NCI-H2081 treated with DMSO at 0.1 percent for 48 hours (cell line): ENCODE measurements at places on chromosomes 4 and X.

- DNase-seq = no peak
These were observed 57.8 kb upstream of the ADGRA3 start for GRCh38 chr4:22573641-22574040.

DNA sequence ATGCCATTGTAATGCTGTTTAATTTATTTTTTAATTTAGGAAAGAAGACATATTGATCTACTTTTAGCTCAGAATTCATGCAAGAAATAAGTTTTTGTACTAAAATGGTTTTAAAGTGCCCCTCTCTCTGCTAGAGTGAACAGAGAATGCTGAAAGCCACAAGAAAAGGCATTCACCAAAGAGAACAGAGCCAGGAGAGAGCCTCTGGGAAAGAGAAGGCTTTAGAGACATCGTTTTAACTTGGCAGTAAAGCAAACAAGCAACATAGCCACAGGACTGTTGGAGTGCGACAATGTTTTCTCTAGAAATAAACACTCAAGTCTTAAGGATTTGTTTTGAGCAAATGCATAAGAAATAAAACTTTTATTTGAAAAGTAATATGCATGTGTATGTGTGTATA lies 484.1 kb upstream of the CPEB2 start:
- DNase-seq = no peak

- DNase-seq = no peak
These were observed 2267.9 kb upstream of the AGA start for GRCh38 chr4:179709961-179710624.

- no peak for DNase-seq
These were observed 81.4 kb downstream of the FBXW7 start for GRCh38 chr4:152454398-152455011.

GRCh38 chr4:9762823-9763475 lies 18.5 kb upstream of the DRD5 start:
- DNase-seq = peak; percentile 27

DNA sequence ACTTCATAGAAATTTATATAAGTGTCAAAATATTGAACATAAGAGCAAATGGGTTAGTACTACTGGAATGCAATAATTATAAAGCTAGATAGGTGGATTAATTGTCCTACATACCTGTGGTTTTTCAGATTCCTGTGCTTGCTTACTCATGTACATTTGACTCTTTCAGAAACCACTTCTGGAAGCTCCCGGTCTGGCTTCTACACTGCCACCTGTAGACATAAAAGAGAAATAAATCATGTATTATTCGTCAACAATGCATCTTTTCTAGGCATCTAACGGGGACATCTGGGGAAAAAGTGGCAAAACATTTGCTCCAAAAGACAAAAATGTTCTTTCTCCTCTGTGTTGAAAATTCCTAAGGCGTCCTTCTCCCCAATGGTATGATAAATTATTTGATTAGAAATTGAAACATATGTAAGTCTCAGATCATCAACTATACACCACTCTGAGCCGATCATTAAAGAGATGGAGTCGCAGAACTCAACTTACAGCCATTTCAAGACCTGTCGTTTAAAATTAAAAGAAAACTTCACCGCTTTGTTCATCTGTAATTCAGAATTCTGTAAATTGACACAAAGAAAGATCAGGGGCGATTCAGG lies 648.7 kb upstream of the DIPK2B start:
- peak; percentile 17 for DNase-seq

GRCh38 chr4:147846318-147847155 lies 114.6 kb downstream of the ARHGAP10 start:
- no peak for DNase-seq

DNA sequence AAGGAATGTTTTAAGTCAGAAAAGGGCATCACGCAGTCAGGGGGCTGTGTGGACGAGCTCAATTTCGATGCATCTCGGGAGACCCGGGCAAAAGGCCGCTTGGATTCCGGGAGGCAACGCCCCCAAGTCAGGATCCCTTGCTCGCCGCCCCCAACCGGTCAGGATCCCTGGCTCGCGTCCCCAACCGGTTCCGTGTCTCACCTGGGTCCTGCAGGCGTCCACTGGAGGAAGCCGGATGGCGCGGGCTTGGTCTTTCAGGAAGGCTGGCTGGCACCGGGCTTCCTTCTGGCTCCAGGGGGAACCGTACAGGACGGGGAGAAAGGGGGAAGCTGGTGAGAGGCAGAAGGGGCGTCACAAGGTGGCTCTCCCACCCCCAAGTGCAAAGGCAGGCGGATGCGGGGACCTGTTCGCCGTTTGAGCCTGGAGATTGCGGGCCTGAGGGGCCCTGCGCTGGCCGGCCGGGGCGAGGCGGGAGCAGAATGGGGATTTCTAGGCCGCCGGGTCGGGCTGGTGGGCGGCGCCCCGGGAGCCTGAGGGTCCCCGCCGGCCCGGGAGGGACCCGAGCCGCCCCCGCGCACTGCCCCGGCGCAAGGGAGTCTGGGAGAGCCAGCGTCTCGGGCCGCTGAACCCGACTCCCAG lies 84.7 kb downstream of the HPRT1 start:
- DNase-seq = no peak

DNA sequence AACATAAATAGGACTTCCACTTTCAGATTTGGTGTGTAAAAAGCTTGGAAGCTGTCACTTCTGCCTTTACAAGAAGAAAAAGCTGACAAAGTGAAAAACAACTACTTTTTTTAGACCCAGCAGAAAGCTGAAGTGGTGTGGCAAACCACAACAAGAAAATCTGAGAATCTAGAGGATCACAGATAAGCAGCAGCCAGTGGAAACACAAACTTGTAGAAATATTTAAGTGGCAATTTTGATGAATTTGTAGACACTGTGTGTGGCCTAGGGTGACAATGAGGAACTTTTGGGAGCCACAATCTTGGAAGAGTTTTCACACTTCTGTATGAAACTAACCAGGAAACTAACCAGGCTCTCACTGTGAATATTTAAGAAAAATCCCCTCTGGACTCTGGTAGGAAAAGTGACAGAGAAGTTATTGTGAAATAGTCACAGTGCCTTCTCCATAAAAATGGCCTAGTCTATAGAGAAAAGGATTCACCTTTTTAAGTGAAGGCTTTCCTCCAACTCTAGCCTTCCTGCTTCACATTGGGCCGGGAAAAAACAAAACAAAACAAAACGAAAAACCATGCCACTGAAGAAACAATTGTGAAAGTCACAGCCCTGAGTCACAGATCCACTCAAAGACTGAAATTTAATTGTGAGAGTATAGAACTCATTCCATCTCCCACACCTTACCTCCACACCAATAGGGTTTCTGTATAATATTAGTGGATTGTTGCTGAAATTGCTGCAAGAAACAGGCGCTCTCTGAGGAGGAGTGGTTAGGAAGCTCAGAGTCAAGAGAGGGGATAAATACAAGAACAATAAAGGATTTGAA lies 26.7 kb upstream of the GUCY1A1 start:
- no peak for DNase-seq

DNA sequence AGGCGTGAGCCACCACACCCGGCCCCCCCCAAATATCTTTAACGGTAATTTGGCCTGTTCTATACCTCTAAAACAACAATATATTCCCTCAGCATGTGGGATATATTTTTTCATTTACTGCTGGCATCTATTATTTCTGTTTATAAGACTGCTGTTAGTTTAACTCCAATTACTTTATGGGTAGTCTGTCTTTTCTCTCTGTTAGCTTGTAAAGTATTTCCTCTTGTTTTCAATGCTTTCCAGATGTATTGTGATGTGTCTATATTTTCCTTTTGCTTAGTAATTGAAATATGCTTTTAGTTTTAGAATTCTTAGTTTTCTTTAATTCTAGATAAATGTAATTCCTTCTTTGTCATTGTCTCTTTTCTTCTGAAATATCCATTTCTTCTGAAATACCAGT lies 445.8 kb downstream of the ANKRD50 start:
- no peak for DNase-seq

DNA sequence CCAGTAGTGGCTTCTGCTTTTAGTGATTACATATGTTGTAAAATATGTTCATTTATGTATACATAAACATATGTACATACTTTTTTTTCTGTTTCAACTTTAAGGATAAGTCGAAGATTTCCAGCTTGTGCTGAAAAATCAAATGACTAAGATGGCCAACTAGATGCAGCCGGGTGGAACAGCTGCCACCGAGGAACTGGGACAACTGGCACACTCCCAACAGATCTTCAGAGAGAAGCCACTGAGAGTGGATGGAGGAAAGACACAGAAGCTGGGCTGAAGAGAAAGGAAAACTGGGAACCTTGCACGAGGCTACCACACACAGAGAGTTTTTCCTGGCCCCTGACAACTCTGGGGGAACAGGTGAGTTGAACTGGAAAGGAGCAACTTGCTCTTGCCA lies 207.5 kb downstream of the FAM47B start:
- DNase-seq = no peak

DNA sequence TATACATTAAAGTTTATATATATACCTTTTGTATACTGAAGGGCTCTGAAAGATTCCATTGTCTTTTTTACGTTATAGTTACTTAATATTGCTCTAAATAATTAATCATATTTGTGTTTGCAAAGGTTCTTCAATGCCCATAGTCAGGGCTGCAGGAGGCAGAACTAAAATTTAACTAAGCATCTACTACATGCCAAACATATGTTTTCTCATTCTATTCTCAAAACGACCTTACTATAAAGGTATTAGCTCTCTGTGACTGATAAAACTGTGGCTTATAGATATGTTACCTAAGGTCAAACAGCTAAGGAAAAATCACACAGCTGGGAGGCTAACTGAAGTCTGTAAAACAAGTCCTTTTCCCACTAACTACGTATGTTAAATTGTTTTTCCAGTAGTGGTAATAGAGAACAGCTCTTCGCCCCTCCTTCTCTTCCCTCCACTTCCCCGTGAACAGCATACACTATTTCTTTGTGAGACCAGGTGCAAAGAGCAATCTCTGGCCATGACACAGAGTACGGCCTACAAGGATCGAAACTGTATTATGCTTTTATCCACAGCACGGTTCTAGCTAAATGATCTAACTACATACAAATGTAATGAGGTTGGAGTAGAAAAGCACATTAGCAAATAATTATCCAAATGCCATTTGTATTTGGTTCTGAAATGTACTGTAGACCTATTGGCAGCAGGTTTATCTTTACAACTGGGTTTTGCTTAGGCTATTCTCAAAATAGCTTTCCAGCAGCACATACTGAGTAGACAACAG lies 1.7 kb downstream of the CNOT6L start:
- DNase-seq = no peak

- DNase-seq = no peak
These were observed 308.5 kb downstream of the ARHGAP24 start for GRCh38 chr4:85783483-85783882.

DNA sequence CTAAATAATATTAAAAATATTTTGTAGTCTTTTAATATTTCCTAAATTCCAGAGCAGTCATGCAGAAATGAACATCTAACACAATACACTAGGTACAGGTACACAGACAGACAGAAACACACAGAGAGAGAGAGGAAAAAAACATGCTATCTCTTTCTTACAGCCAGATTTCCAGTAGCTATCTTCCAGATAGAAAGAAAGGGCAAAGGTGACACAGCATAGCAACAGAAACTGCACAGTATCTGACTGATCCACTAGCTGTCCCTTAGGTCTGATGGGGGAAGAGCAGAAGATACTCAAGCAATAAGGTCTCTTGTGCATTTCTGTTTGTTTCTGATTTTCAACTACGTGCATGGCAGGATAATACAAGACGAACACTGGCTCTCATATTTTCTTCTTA lies 7.8 kb downstream of the FBXW7 start:
- no peak for DNase-seq
